ACHN (cell line): ENCODE measurements at places on chromosomes 3 and 15.
A peak's percentile ranks its signal among the peaks of the same experiment; 100 is the strongest.

GRCh38 chr3:152357587-152357986, 88.9 kb downstream of the MBNL1 start:
- DNase-seq: no peak

DNA sequence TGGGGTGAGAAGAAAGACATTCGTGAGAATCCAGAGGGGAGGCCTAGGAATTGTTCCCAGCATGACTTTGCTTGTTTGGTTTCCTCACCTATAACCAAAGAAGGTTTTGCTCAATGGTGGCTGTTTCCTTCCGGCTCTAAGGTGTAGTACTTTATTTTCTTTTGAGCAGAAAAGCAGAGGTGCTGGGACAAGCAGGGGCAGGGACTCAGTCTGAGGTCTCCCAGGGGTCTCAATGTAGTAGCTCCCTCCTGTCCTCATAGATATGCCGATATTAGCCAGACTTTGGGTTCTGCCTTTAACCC, 41.6 kb downstream of the ZBTB38 start:
- no peak for DNase-seq

- no peak for DNase-seq
These were observed 258.4 kb downstream of the OPA1 start for GRCh38 chr3:193851428-193851847.

- DNase-seq: no peak
These were observed 48.9 kb downstream of the ASB7 start for GRCh38 chr15:100651253-100651652.

GRCh38 chr15:58015565-58015964, 49.9 kb downstream of the ALDH1A2 start:
- no peak for DNase-seq

- no peak for DNase-seq
These were observed 160.5 kb downstream of the CHSY1 start for GRCh38 chr15:101091080-101092017.

- DNase-seq: no peak
These were observed 502.5 kb upstream of the NAALADL2 start for GRCh38 chr3:174356596-174356995.

- DNase-seq: peak; percentile 72
These were observed 1.5 kb upstream of the FAM131A start for GRCh38 chr3:184335661-184336546.

- no peak for DNase-seq
These were observed 24.4 kb downstream of the SEC61A1 start for GRCh38 chr3:128076483-128077201.

- DNase-seq: peak; percentile 48
These were observed 20.6 kb downstream of the MYH15 start for GRCh38 chr3:108489776-108490175.

- DNase-seq: no peak
These were observed 3.3 kb downstream of the ETV5 start for GRCh38 chr3:186105543-186105942.

DNA sequence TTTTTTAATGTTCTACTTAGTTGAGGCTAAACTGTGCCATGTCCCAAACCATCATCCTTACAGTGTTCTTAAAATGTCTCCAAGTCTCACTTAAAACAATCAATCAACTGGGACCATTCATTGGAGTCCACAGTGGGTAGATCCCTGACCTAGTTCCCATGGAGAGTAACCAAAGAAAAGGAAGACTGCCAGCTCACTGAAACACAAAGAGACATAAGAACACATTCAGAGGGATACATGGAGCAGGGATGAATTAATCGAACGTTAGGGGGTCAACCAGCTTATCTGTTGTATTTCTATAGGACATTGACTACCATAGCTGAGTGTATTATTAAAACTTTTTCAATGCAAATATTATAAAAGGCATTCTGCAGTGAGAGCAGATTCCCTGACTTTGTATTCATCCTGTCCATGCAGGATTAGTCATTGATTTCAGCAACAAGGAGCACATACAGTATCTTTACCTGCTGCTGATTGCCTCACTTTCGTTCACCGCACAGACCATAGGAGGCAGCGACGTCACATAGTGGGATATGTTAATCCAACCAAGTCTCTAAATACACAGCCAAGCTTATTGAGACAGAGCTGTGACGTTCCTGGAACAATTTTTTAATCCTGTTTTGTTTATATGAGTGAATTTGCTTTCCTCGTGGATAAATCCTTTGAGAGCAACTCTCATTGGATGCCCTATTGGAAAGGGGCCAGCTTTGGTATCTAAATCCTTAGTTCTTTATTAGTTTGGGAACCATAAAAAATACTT, 364.9 kb upstream of the RBMS3 start:
- DNase-seq: peak; percentile 70

DNA sequence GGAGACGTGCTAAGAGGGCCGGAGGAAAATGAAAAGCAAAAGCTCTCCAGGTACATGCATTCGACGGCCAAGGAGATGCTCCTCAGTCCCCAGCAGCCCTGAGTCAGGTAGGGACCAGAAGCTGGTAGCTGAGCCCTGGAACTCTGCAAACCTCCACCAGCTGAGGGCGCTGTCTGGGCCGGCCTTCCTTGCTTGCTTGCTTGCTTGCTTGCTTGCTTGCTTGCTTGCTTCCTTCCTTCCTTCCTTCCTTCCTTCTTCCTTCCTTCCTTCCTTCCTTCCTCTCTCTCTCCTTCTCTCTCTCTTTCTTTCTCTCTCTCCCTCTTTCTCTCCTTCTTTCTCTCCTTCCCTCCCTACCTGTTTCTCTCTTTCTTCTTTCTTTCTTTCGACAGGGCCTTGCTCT, 94.6 kb upstream of the RASGRF1 start:
- peak; percentile 11 for DNase-seq

DNA sequence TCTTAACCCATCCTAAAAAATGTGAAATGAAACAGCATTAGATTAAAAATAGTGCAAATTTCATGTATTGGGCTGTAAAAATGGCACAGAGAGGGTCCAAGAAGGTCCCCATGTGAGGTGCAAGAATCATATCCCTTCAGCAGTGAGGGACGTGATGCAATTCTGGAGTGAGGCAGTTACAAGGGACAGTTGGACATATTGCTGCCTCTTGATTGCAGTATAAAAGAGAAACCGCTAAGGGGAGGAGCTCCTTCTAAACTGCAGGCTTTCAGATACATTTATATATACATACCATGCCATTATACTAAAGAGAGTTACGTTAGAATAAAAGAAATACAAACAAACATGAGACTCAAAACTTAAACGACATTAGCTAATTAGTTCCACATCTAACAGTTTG, 304.2 kb upstream of the CTNNB1 start:
- DNase-seq: no peak

DNA sequence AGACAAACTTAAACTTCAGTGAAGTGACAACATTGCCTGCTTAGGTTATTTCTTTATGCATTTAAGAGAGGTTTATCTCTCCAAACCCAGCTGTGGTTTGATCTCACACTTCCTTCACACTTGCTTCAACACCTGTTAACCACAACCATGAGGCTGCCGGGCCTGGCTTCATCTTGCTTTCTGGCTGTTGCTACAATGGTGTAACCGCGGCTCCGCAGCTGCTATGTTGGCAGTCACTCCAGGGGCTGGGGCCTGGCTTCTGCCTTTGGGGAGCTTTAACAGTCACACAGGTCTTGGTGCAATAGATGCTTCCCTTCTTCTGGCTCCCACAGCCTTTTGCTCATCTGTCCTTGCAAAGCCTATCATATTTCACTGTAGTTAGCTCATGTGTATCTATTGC, 72.9 kb upstream of the MNS1 start:
- DNase-seq: no peak

DNA sequence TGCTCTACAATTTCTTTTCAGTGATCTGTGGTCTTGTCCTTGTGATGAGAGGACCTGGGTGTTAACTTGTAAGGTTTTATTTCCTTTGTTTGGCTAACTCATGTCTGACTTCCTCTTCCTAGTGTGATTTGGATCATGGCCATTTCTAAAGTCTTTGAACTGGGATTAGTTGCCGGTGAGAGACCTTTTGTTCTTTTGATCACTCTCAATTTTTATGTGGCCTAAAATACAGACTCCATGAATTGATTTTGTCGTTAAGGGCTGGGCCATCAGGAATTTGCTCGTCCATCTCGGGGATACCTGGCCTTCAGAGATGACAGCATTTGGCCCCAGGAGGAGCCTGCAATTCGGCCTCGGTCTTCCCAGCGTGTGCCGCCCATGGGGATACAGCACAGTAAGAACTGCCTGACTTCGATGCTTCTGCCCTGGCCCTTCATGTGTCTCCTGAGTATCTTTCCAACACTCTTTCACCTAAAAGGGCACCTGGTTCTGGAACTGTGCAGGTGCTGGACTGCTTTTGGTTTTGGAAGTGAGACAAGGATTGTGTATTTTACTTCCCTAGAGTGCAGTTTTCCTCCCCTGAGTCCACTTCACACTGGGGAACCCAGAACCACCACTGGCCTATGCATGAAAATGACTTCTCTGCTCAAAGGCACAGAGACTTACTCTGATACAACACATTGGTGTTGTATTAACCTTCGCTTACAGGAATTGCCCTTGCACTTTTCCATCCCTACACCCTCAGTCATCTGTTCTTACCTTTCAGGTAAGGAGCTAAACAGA, 13.1 kb upstream of the LRRC2 start:
- DNase-seq: no peak

DNA sequence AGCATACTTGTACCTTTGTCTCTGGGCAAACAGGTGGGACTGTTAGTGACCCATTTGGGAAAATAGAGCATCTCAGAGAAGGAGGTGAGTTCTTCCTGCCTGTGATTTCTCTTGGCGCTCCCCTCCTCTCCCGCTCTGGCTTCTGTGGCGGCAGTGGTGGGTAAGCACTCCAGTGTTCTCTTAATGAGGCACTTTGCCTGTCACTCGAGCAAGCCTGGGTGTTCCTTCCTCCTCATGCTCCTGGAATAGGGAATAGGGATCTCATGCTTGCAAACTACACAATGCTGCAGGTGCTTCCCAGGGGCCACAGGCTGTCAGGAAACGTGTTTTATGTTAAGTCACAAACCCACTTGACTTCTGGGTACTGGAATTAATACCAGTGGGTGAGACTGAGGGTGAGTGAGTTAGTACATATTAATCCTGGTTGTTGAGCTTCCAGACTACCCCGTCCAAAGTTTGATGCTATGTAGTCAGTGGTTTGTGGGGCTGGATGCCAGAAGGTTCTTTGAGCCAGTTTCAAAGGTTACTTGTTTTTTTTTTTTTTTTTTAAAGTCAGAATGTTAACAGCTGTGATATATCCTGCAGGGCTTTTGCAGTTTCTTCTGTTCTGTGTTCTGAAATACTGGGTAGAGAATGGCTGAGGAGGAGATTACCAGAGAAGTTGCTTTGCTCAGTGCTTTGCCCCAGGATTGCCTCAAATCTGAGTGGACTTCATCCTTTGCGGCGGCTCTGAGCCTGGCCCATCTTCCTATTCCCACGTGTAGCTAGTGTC, 30.5 kb downstream of the EDEM1 start:
- DNase-seq: no peak

GRCh38 chr3:51304230-51304629, 80.9 kb upstream of the MANF start:
- no peak for DNase-seq

DNA sequence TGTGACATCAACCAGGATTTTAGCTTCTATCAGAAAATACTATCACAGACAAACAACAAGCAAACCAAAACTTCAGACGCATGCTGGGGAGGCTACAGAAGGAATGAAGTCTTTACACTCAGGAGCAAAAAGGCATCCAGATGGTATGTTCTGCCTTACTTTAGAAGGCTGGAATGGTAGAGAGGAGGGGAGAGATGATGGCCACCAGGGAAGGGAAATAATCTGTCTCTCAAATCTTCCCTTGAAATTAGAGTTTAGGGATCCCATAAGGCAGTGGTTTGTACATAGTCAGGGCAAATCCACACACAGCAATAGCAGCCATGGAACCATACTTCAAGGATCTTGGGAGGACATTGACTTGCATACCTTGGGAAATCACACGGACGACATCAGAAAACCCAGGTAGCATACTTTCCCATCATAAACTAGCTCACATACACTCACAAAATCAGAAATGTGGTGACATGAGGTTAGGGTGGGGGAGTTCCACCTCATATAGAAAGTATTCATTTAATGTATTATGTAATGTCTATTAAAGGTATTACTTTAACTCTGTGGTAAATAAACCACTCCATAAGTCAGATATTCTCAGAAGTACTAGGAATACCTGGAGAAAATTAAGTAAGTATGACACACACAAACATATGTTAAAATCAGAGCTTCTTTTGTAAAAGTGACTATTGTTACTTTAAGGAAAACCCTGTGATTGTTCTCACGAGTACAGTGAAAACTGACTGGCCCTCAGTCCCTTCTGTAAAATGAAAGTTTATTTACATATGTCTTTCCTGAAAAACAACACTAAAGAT, 9.4 kb downstream of the BTLA start:
- DNase-seq: no peak

- DNase-seq: no peak
These were observed 123.6 kb upstream of the VEPH1 start for GRCh38 chr3:157626817-157627216.

- DNase-seq: no peak
These were observed 14.9 kb downstream of the CRTAP start for GRCh38 chr3:33128706-33129105.

DNA sequence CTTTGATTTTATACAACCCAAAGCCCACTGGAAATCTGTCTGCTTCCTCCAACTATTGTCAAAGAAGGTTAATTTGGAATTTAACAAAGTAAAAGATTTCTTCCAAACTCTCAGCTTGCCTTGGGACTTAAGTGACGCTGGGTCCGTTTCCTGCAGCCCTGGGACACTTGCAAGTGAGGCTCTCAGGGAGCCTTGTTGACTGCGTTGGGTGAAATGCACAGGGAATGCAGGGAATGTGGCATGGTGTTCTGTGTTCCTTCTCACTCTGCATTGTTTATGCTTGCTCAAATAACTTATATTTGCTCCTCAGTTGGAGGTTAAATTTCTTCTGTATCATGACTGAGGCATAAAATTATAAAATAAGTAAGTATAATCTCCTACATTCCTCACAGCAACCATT, 60.9 kb upstream of the TJP1 start:
- no peak for DNase-seq
